ENCODE measurements at places on chromosomes 11 and 22.

GRCh38 chr22:19822301-19823117, 32.2 kb downstream of the GNB1L start:
- no peak for DNase-seq

- DNase-seq, result no peak
These were observed 281.1 kb downstream of the FAT3 start for GRCh38 chr11:92505689-92506088.

- DNase-seq, result peak; percentile 7
These were observed 91.9 kb downstream of the CTTN start for GRCh38 chr11:70490208-70490607.

- DNase-seq, result no peak
These were observed 71.2 kb downstream of the PHF21A start for GRCh38 chr11:46050003-46050461.

- DNase-seq, result no peak
These were observed 35.6 kb downstream of the TMEM123 start for GRCh38 chr11:102416976-102417375.

DNA sequence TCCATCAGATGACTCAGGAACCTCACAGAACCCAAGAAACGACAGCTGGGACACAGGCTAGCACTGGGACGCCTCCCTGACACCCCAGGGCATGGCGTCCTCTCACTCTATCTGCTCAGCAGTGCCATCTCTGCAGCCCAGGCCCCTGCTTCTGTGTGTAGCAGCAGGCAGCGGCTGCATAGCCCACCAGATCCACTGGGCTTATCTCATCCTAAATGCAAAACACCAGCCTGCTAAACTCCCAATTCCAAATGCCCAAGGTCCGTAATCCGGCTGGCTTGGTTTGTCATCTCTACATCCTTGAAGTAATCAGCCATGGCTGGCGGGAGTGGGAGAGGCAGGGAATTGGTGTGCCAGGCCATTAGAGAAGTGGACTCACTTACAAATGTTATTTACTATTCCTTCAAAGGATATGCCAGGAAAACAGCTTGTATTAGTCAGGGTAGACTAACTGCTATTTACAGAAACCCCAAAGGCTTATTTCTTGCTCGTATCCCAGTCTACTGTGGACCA, 30.7 kb downstream of the SPATA19 start:
- DNase-seq, result no peak

DNA sequence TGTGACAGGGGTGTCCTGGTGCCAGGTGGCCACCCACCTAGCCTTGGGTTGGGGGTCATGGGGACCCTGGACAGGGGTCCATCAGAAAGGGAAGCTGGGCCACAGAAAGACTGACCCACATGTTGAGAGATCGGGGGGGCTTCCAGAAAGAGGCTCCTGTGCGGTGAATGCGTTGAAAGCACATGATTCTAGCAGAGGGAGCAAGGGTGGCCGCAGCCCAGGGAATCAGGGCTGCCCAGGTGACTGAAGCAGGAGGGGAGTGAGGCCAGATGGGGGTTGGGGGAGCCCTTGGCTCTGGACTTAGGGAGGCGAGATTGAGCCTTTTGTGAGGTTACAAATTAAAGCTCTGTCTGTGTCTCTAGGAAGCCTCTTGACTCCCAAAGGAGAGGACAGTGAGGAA, 80.7 kb downstream of the MORC2 start:
- no peak for DNase-seq

DNA sequence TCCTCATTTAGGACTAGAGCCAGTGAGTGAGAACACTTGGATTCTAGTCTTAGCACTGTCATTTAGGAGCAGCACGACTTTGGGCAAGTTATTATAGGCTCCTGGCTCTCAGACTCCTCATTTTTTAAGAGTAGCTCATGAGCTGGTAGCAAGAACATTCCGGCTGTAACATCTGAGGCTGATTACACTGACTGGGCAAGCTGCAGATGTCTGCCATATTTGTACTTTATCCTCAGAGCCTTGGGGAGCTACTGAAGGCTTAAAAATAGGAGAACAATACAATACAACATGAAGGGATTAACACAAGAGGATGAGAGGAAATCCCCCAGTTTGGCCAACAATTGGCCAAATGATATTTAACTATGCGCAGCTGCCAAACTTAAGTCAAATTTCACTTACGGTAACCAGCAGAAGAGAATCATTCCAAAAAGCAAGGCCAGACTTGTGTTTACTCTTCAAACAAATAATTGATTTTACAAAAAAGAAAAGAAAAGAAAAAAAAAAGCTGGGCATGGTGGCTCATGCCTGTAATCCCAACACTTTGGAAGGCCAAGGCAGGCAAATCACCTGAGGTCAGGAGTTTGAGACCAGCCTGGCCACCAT, 113.1 kb upstream of the ARHGAP42 start:
- no peak for DNase-seq

- no peak for DNase-seq
These were observed 932.2 kb upstream of the CCDC90B start for GRCh38 chr11:84218318-84218717.

- DNase-seq, result no peak
These were observed 262.3 kb upstream of the MTNR1B start for GRCh38 chr11:92707173-92707619.

DNA sequence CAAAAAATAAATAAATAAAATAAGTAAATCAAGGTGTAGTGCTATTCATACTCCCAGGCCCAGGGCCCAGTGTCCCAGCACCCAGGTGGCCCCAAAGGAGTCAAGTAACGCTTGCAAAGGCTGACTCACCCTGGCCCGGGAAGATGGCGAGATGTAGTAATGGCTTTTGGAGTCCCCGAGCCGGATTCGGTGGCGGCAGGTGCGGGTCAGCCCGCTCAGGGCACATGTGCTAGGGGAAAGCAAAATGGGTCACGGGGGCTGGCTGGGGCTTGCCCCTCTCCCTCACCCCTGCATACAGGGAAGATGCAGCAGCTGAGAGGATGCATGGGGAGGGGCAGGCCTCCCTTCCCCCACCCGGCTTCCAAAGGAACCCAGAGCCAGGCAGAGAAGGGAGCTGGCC, 11.0 kb upstream of the FADS3 start:
- DNase-seq, result no peak

- no peak for DNase-seq
These were observed 958.5 kb downstream of the BRD1 start for GRCh38 chr22:48869161-48869560.

- no peak for DNase-seq
These were observed 97.7 kb downstream of the ARFGAP2 start for GRCh38 chr11:47078751-47079521.

DNA sequence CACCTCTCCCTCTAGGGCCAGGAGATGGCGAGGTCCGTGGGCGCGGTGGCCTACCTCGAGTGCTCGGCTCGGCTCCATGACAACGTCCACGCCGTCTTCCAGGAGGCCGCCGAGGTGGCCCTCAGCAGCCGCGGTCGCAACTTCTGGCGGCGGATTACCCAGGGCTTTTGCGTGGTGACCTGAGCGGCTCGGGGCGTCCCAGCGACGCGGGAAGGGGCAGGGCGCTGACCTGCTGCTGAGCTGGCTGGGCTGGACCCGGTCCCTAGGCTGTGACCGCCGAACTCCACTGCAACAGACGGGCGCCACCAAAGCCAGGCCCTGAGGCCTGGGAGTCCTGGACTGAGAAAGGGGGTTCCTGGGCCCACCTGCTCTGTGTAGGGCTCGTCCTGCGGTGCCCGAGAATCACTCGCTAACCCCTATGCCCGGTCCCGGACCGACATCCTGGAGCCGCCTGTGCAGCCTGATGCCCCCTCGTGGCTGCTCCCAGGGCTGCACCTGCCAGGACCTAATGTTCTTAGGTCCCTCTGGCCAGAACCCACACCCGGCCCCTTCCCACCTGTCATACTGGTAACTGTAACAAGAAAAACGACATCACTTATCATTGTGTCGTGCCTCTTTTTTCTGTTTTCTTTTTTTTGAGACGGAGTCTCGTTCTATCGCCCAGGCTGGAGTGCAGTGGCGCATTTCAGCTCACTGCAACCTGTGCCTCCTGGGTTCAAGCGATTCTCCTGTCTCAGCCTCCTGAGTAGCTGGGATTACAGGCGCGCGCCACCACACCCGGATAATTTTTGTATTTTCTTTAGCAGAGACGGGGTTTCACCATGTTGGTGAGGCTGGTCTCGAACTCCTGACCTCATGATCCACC, 15.0 kb downstream of the RHOD start:
- DNase-seq, result peak; percentile 75

GRCh38 chr22:38657045-38657909, 839 bp downstream of the CBY1 start:
- peak; percentile 24 for DNase-seq

DNA sequence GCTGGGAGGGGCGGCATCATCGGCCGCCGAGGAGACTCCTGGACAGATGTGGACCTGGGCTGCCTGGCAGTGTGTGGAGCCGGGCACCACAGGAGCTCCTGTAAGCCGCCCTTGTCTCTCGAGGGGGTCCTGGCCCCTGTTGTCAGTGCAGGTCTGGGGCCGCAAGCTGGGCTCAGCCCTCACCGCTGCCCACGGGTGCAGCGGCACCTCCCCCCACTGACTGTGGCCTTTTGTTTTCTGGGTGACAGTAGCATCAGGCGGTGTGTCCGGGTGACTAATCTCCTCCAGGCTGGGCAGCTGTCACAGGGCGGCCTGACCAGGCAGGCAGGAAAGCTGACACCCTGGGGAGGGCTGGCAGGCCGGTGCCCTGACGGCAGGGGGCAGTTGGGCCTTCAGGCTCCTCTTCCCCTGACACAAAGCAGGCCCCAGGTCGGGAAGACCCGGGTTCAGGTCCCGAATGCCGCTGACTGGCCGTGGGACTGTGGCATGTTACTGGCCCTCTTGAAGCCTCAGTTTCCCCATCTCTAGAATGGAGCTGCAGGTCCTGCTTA, 16.3 kb downstream of the DGKZ start:
- no peak for DNase-seq

- no peak for DNase-seq
These were observed 37.5 kb downstream of the RBFOX2 start for GRCh38 chr22:35991168-35991567.

DNA sequence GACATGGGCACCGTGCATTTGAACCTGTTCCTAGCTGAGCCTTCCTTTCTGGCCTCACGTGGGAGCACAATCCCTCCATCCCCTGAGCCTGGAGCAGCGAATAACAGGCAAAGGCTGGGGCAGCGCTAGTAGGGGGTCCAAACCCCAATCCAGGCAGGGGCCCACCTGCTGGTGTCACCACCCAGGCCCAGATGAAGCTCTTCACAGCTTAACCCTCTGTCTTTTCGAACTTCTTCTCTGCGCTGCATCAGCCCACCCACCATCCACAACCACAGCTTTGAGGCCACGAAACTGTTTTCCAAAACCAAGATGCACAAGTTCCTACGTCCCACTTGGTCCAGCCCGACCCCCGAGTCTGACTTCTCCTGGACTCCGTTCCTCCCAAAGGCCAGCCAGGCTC, 11.5 kb downstream of the KCNC1 start:
- DNase-seq, result no peak

- DNase-seq, result no peak
These were observed 391.8 kb upstream of the DDI1 start for GRCh38 chr11:103644676-103645075.

DNA sequence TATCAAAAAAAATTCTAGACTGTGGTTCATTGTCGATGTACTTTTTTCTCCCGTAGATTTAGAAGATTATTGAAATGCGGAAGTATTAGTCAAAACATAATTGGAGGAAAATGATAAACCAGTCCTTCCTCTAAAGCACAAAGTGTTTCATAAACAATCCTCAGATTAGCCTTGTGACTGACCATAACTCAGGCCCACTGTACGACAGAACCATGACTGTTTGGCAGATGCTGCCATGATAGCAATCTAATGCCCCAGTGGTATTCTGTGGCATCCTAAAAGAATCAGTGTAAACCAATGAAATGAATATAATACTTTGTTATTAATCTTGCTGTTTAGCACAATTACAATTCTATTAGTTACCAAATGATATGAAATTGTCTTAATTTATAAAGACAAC, 127.0 kb upstream of the CTSC start:
- DNase-seq, result no peak

GRCh38 chr22:44191036-44191454, 10.3 kb downstream of the PARVG start:
- DNase-seq, result peak; percentile 32

GRCh38 chr11:64848826-64849597, 4.6 kb upstream of the CDC42BPG start:
- DNase-seq, result no peak

GRCh38 chr11:110158317-110159200, 65.4 kb downstream of the ZC3H12C start:
- DNase-seq, result no peak

GRCh38 chr22:49025791-49026493, 801.7 kb downstream of the BRD1 start:
- no peak for DNase-seq

- DNase-seq, result no peak
These were observed 71.8 kb downstream of the DSCAML1 start for GRCh38 chr11:117725048-117725734.

- no peak for DNase-seq
These were observed 29.1 kb downstream of the MAP6 start for GRCh38 chr11:75639762-75640181.

GRCh38 chr22:49678137-49678841, 149.4 kb downstream of the BRD1 start:
- DNase-seq, result no peak

GRCh38 chr11:70504246-70505020, 106.1 kb downstream of the CTTN start:
- DNase-seq, result no peak

- no peak for DNase-seq
These were observed 5.2 kb upstream of the GCAT start for GRCh38 chr22:37802310-37803194.

GRCh38 chr11:69463181-69463994, 18.1 kb upstream of the LINC01488 start:
- DNase-seq, result no peak

DNA sequence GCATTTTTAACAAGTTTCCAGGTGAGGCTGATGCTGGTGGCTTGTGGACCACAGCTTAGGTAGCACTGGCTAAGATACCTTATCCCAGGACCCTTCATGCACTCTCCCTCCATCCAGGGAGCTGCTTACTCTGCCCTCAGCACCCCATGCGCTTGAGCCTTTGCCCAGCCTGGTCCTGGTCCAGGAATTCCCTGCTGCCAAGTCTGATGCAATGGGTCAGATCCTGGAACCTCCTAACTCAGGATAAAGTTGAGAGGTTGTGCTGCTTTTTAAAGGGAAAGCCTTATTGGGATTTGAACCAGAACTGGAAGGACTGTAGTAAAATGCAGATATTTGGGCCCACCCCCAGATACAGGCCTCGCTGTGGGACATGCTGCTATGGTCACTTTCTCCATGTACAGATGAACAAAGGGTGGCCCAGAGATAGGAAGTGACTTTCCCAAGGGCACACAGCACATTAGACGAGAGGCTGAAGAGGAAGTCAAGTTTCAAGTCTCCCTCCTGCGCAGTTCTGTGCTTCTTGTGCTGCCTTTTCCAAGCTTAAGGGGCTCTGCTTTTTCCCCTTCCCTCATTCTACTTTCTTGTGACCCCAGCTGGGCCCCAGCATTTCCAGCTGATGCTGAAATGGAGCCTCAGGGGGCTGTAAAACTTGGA, 824 bp upstream of the LGALS12 start:
- DNase-seq, result no peak
